T-helper 1 cell treated with Interleukin-12 subunit alpha and Interleukin-12 subunit beta and Interleukin-4 antibody, amounts not matched to agents 30 ng/mL and 1 ng/mL, for 36 hours (primary cell): ENCODE measurements at places on chromosomes 1 and 21. TPM values are rescaled to one million over a fixed set of nuclear protein-coding genes. Genes with fewer than 3 reads are reported as not detected.

Gene OR2M3
- total RNA-seq: not detected in 2 replicates

Gene ATF3
- 13.8 and 17.8 TPM in 2 replicates for total RNA-seq

Gene GJC2
- total RNA-seq: 0.88 and 1.0 TPM in 2 replicates

Gene ANGPTL1
- not detected in 2 replicates for total RNA-seq

Gene KCNQ4
- 0.88 and 1.0 TPM in 2 replicates for total RNA-seq

Gene CAPN8
- total RNA-seq: not detected in 2 replicates

Gene CNR2
- 0.05 and 0.07 TPM in 2 replicates for total RNA-seq

Gene INKA2
- total RNA-seq: 1.3 and 2.5 TPM in 2 replicates

Gene RRP15
- total RNA-seq: 18.4 and 19.3 TPM in 2 replicates

Gene PHACTR4
- 31.8 and 33.9 TPM in 2 replicates for total RNA-seq

Gene SEMA4A
- 4.6 and 5.1 TPM in 2 replicates for total RNA-seq

Gene OR2M7
- not detected in 2 replicates for total RNA-seq

Gene SAMSN1
- total RNA-seq: 138 and 140 TPM in 2 replicates

Gene DENND2C
- total RNA-seq: 0.15 and 0.37 TPM in 2 replicates

Gene MPZ
- 6.1 and 7.0 TPM in 2 replicates for total RNA-seq

Gene FALEC
- not detected in 2 replicates for total RNA-seq

Gene AMY1A
- not detected in 2 replicates for total RNA-seq

Gene ALX3
- total RNA-seq: not detected in 2 replicates

Gene BSND
- not detected in 2 replicates for total RNA-seq

Gene LCE6A
- total RNA-seq: not detected in 2 replicates

Gene PLA2G2F
- total RNA-seq: not detected in 2 replicates

Gene RAB42
- total RNA-seq: not detected in 2 replicates

Gene GFI1
- 92.4 and 94.5 TPM in 2 replicates for total RNA-seq

Gene RAB4A
- 24.4 and 25.1 TPM in 2 replicates for total RNA-seq

Gene KCNJ10
- total RNA-seq: not detected in 2 replicates

Gene PPOX
- total RNA-seq: 29.5 and 30.7 TPM in 2 replicates

Gene STIL
- total RNA-seq: 28.4 and 32.0 TPM in 2 replicates

Gene SLAMF6
- 34.0 and 35.2 TPM in 2 replicates for total RNA-seq

Gene SLC1A7
- not detected in 2 replicates for total RNA-seq

Gene ASCL5
- total RNA-seq: not detected in 2 replicates

Gene PRAMEF15
- not detected in 2 replicates for total RNA-seq

Gene MAP3K21
- total RNA-seq: 0.91 and 0.93 TPM in 2 replicates

Gene NFASC
- total RNA-seq: 0.12 and 0.20 TPM in 2 replicates

Gene HCRTR1
- total RNA-seq: not detected in 2 replicates

Gene SLC2A5
- total RNA-seq: 0.39 TPM in 1 of 2 replicates, not detected in the other

Gene NMNAT2
- total RNA-seq: 0.05 and 0.46 TPM in 2 replicates

Gene NUDT4B
- not detected in 2 replicates for total RNA-seq

Gene CYP4A11
- total RNA-seq: not detected in 2 replicates

Gene B4GALT3
- total RNA-seq: 56.3 and 58.4 TPM in 2 replicates

Gene OR2T2
- not detected in 2 replicates for total RNA-seq

Gene LCE2A
- not detected in 2 replicates for total RNA-seq

Gene OTUD7B
- total RNA-seq: 14.7 and 16.5 TPM in 2 replicates

Gene FMO4
- total RNA-seq: 0.85 and 1.3 TPM in 2 replicates

Gene ESRRG
- not detected in 2 replicates for total RNA-seq
